Stimulated activated CD4-positive, alpha-beta T cell treated with anti-CD3 and anti-CD28 coated beads, Interleukin-1b, Interleukin-23, amount 100 ng/mL, for 1 hour (primary cell): ENCODE measurements at places on chromosomes 11 and 22.

DNA sequence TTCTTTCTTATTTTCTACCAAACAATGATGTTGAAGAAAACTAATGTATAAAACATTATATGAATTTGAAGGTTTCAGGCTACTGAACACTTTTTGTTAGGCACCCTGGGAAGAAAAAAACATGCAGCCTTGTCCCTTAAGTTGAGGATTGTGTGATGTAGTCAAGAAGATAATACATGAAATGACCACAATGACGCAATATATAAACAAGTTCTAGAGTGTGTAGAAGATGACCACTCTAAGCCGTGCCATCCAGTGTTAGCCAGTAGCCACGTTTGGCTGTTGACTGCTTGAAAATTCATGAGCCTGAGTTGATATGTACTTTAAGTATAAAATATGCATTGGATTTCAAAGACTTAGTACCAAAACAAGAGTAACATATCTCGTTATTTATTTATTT is 16.2 kb downstream of the SWAP70 start:
- no peak for DNase-seq

DNA sequence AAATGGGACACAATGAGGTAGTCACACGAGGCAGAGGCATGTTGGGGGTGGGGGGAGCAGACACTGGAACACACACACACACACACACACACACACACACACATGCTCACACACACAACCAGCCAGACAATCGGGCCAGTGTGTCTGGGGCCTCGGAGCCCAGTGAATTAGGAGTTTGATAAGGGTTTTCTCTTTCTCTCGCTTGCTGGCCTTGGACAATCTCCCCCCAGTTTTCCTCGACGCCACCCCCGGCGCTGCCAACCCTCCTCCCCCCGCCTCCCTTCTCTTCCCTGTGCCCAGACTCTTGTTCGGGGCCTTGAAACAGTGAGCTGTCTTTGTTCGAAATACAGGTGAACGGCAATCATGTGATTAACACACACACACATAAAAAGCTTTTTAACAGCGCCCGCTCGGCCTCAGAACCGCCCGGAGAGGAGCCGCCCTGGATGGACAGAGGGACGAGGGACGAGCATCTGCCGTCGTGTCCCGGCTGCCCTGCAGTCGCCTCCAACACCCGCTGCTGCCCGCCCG is 1.5 kb upstream of the SOX10 start:
- no peak for DNase-seq

- peak; percentile 61 for DNase-seq
Measured at GRCh38 chr11:57456960-57457642, 3.2 kb upstream of the RTN4RL2 start.

DNA sequence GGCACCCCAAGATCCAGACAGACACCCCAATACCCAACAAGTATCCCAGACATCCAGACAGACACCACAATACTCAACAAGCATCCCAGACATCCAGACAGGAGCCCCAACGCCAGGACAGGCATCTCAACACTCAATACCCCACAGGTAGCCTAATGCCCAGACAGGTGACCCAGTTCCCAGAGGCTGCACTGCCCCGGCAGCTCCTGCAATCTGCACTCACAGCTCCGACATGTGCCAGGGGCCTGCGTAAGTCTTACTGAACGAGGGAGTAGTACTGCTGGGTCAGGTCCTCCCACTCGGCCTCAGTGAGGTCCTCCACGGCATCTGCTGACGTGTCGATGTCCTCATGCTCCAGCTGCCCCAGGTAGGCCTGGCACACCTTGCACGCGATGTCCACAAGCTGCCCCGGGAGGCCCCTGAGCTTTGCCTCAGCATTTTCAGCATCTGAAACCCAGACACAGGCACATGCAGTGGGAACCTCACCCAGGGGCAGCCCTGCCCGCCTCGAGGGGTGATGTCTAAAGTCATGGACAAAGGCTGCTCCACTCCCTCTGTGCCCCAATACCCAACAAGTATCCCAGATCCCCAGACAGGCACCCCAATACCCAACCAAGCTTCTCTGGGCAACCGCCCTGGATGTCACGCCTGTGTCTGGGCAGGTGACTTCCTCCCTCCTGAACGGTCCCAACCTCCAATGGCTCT is 16.6 kb downstream of the TTLL8 start:
- DNase-seq = no peak

DNA sequence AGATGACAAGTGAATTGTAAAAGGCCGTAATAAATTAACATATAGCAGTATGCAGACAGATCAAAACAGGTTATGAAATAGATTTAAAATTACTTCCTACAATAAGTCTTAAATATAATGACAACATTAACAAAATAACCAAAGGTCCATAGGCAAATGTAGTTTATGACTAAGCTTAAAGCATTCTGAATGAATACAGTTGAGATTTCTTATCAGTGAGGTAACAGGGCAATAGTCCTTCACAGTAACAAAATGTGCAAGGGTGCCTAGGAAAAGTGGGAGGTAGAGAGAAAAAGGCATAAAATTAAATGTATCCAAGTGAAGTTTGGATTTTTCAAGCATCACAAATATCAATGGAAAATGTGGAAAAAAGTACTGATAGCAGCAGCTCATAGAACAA is 20.9 kb upstream of the P4HA3 start:
- DNase-seq = no peak

GRCh38 chr11:57197762-57198161 is 16.0 kb downstream of the LRRC55 start:
- no peak for DNase-seq

DNA sequence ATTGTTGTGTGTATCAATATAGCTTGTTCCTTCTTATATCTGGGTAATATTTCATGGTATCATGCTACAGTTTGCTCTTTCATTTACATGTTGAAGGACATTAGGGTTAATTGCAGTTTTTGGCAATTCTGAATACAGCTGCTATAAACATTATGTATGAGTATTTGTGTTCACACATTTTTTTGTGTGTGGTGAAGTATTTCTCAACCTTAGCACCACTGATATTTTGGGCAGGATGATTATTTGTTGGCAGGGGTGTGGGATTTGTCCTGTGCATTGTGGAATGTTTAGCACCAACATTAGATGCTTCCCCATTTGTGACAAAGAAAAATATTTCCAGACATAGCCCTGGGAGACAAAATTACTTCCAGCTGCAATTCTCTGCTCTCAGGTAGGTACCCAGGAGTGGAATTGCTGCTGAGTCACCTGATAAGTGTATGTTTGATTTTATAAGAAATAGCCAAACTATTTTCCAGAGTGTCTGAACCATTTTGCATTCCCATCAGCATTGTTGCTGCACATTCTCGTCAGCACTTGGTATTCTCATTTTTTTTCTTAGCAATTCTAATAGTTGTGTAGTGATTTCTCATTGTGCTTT is 128.2 kb downstream of the SNX19 start:
- no peak for DNase-seq

DNA sequence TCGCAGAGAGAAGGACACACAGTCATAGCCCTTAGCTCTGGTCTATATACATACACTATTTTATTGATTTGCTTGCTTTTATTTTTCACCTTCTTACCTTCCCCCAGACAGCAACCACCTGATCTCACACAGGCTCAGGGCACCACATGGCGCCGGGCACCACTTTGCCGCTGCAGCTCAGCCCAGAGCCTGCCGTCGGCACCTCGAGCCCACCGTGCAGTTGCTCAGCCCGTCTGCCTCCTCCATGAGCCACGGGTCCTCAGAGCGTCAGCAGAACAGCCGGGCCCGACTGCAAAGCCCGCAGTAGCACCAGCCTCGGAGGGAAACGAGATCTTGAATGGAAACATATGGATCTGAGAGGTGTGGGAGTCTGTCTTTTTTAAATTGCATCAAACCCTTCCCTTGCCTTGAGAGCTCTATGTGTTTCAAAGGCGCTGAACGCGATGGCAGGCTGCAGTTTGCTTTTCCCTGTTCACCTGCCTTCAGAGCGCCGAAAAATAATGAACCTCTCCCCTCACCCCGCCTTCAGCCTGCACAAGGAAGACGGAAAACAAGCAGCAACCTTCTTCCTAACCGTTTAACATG is 505.4 kb downstream of the MN1 start:
- no peak for DNase-seq

DNA sequence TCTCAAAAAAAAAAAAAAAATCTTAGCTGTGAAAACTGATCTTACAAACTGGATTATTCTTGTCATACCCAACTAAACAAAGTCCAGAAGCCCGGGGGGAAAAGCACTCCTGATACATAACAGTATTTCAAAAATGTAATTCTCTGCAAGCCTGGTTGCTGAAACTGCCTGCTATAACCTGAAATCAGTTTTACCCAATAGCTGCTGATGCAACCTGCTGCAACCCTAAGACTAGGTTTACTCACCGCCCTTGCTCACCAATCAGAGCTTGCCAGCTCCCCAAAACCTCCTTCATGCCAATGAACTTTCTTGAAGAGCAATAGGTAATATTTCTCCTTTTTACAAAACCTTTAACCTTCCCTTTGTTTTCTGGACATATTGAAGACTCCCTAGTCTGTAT is 12.4 kb downstream of the FGF19 start:
- no peak for DNase-seq

GRCh38 chr22:49627217-49628181 is 200.2 kb downstream of the BRD1 start:
- no peak for DNase-seq

DNA sequence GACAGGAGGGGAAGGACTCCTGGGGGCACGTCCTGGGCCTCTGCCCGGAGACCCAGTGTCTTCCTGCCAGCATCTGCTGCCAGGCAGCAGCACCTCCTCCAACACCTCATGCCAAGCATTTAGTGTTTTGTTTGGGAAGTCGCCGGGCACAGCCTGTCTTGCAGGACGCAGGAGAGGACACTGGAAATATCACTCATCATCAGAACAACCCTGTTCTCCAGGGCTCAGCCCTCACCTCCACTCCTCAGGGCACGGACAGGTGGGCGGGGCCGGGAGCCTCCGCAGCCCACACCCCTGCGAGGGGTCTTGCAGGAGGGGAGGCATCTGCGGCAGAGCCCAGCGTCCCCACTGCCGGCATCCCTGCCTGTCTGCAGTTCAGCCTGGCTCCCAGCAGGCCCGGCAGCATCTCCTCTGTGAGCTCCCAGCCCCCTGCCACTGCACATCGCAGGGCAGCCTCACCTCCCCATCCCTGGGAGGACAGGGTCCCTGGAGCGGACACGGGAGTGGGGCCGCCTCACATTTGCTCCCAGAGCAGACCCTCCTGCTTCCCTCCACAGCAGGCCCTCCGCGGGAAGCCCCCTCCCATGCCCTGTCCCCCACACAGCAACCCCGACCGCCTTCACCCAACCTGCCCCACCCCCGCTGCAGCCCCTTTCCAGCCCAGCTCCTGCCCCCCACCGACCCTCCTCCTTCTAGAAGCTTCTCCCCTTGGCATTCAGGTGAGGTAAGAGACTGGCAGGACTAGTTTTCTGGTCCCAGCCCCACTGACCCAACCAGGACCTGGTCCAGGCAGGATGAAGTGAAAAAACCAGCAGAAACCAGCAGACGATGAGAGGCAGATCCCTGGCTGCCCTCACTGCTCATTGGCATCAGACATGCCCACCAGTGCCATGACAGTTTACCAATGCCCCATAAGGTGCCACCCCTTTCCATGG is 72.7 kb downstream of the BRD1 start:
- DNase-seq = no peak

- no peak for DNase-seq
Measured at GRCh38 chr11:22860241-22860640, at the start of gene CCDC179. Gene CCDC179 (minus strand): TSS chr11:22860474. CDS start chr11:22860421, 53 bp downstream.

DNA sequence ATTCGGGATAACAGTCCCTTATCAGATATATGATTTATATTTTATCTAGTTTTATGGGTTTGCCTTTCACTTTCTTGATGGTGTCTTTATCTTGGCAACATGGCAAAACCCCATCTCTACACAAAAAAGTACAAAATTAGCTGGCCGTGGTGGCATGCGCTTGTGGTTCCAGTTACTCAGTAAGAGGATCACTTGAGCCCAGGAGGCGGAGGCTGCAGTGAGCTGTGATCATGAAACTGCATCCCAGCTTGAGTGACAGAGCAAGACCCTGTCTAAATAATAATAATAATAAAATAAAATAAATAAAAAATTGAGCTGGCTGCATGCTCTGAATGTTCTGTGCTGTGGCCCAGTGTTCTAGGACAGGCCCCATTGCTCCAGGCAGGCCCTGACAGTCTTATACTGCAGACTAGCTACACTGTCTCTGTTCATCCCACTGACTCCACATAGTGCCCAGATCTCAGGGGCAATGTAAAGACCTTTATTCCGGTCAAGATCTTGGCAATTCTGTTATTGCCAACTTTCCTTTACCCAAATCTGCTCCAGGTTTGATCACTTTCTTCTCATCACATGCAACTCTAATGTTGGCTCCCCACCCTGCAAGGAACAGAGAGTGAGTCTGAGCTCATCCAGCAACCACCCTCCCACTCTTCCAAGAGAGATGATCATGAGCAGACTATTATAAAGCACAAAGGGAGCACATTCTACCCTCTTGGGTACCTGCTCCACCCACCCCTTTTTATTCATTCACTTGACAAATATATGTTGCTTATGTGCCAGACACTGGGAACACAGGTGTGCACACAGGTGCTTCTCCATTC is 8.8 kb downstream of the HSPA8 start:
- DNase-seq = no peak

DNA sequence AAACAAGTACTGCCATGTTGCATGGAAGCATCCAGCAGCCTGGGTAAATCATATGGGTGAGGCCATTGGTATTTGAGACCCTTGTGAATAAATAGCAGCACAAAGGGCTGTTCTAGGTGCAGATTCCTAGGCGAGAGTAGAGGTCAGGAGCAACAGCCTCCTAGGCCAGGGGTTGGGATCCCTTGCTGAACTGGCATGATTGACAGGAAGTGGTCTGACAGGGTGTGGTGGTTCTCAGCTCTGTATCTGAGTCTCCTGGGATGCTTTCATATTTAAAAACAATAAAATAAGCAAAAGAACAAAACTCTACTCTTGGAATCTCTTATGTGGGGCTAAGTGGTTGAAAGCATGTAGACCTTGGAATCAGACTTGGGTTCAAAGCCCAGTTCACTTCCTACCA is 35.8 kb downstream of the INSC start:
- DNase-seq = no peak

DNA sequence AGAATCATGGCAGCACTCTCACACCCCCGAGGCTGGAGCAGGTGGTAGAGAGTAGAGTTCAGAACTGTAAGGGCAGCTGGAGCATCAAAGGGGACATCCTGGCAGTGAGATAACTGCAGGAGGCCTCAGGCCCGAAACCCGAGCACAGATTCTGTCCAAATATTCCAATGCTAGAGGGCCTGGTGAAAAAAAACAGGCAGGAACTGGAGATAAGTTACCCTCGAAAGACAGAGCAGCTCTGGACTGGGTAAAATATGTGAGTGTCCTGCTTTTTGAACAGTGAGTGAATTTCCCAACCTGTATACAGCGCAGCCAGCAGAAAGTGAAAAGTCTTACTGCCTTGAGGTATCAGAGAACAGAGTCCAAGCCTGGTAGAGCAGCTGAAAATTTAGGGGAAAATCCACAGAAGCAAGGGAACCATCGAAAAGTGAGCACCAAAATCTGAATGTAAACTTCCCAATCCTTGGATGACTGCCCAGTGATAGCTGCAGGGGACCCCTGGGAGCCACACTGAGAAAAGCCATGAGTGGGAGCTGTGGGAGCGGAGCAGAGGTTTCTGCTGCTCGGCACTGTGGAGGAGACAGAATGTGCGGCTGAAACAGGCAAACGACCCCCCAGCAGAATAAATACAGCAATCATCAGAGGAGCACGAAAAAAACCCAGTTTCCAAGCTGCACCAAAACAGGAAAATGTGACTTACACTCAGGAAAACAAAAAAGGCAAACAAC is 50.6 kb downstream of the WNT11 start:
- DNase-seq = no peak

GRCh38 chr22:27995801-27996528 is 76.9 kb upstream of the PITPNB start:
- no peak for DNase-seq
